ENCODE measurements at places on chromosomes 5 and 9.

- no peak for DNase-seq
These were observed 120.7 kb upstream of the RASEF start for GRCh38 chr9:83183621-83184020.

DNA sequence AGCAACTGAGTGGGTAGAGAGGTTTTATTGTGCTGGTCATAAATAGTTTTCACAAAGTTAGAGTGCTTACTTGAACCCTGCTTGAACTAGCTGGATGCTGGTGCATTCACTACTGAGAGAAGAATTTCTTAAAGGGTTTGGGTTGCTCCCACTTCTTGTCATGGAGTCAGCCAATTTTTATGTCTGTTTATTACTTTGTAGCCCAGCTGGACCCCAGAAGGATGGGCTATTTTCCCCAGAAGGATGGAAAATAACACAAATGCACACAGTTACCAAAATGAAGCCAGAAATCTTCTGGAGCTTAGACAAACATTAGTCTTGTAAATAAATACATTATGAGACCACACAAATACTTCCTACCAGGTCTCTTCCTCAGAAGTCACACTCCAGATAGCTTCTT lies 480.8 kb upstream of the TNC start:
- DNase-seq: no peak

- DNase-seq: no peak
These were observed 375.7 kb upstream of the CDH10 start for GRCh38 chr5:25020454-25020853.

GRCh38 chr5:146307796-146308195 lies 30.8 kb upstream of the POU4F3 start:
- DNase-seq: no peak

DNA sequence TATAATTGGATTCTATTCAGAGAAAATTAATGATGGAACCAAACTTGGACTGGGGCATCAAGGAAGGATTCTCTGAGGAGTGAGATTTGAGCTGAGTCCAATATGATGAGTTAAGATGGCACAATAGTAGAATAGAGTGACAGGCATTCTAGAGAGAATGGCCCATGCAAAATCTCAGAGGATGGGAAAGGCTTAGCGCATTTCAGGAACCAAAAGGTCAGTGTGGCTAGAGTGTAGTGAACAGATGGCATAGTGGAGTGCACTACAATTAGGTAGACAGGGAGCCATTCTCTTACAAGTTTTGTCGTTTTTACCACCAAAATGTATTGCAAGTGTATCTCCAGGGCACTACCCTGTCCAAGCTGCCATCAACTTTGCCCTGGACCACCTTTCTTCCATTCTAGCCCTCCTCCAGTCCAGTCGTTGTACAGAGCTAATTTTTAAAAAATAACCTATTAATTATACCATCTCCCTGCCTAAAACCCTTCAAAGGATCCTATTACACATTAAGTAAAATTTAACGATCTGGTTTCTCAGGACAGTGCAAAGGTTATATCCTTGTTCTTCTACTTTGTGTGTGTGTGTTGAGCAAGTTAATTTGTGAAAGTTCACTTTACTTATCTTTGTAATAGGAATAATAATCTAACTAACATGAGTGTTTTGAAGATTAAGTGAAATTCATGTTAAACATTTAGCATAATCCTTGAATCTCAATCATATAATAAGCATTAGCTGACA lies 211.7 kb downstream of the COMMD10 start:
- DNase-seq: no peak

- no peak for DNase-seq
These were observed 36.8 kb downstream of the PCDHGC5 start for GRCh38 chr5:141525653-141526052.

GRCh38 chr5:80076131-80077050 lies 41.2 kb downstream of the THBS4 start:
- no peak for DNase-seq

DNA sequence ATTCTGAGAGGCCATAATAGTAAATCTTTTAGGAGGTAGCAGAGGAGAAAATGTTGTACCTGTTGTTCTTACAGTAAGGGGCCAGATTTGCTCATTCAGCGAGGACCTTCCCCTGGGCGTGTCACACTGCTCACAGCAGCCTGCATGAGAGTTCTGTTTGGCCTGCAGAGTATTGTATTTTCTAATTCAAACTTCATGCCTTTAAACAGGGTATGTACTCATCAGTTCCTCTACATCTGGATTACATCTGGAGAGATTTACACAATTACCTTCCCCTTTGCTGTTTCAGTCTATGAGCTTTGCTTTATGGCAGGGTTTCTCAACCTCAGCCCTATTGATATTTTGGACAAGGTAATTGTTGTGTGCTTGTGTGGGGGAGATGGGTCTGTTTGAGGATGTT lies 170.9 kb upstream of the STK32A start:
- DNase-seq: no peak

DNA sequence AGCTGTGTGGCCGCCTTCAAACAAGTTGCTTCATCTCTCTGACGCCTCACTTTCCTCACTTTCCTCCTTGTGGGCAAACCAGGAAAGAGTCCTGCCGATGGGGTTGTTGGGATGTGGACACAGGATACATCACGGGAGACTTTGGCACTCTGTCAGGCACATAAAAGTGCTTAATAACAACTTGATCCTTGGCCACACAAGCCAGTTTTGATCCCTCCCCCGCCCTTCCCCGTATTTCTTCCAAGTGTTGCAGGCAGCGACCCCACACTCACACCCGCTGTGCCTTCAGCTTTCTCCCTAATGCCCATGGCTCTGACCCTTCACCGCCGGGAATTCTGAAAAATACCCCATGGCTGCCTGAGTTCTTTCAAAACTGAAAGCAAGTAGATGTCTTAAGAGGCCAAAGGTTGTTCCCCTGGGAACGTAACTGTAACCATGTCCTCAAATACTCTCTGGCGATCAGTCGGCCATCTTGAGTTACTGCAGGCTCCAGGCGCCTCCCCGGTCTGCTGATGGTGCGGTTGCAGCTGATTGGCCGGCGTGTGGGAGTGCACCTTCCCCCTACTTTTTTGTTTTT lies 59.8 kb downstream of the ARHGEF37 start:
- DNase-seq: peak; percentile 75

GRCh38 chr9:90956026-90956810 lies 154.6 kb downstream of the SYK start:
- no peak for DNase-seq

DNA sequence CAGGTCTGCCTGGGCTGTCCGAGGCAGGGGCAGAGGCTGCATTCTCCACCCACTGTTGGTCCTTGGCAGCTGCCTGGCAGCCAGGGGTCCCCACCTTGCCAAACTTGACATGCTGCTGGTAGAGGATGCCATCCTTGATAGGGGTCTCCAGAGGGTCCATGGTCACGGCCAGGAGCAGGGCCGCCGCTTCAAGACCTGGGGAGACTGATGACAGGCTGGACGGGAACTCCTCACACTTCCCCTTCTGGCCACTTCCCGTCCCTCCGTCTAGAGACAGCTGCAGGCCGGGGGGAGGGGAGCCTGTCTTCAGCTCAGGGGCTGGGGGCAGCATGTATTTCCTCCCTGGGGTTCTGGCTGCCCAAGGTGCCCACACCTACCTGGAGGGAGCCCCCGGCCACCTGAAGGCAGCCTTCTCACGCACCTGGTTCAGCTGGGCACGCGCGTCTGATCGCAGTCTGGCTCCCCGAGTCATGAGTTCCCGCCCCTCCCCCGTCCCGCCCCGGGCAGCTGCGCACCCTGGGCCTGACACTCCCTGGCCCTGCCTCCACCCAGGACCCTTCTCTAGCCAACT lies at the start of gene DOK3:
TSS of gene DOK3 (minus strand) at position 446 of the 571 bp plus-strand sequence. CDS start at position 160, 286 bp downstream.
- DNase-seq: no peak

GRCh38 chr9:130770679-130771442 lies 64.2 kb upstream of the ABL1 start:
- no peak for DNase-seq

DNA sequence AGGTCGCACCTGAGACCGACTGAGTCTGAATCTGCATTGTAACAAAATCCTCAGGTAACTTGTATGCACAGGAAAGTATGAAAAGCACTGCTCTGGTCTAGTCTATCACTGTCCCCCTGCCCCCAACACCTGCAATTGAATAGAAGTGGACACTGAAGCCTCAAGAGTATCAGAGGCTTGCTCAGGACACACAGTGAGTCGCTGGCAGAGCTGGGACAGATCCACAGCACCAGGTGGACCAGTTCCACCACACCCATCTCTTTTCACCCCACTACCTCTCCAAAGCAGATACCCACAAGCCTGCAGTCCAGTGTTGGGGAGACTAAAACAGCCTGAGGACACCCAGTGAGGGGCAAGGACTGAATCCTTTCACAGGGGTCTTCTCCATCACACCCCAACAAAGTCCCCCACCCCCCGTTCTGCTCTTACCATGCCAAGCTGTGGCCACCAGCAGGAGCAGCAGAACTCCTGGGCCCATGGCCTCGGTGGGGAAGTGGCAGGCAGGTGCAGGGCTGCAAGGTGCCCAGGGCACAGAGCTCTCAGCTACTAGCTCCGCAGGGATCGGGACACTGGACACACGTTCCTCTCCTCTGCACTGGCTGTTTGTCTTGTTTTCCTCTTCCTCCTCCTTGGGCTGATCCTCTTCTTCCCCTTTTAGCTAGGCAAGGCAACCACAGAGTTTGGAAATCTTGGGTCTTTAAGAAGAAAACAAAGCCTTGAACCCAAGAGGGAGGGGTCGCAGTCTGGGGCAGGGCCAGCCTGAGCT lies at the start of gene CSF1R:
TSS of gene CSF1R (minus strand) at position 605 of the 766 bp plus-strand sequence. CDS start at position 478, 127 bp downstream.
- DNase-seq: no peak

GRCh38 chr5:74966141-74967026 lies 86.0 kb downstream of the GCNT4 start:
- DNase-seq: no peak

GRCh38 chr5:172591636-172592035 lies 49.4 kb upstream of the NEURL1B start:
- DNase-seq: no peak

- no peak for DNase-seq
These were observed 44.0 kb downstream of the TNPO1 start for GRCh38 chr5:72860499-72860898.

- no peak for DNase-seq
These were observed 11.6 kb downstream of the FANCC start for GRCh38 chr9:95305770-95306492.

DNA sequence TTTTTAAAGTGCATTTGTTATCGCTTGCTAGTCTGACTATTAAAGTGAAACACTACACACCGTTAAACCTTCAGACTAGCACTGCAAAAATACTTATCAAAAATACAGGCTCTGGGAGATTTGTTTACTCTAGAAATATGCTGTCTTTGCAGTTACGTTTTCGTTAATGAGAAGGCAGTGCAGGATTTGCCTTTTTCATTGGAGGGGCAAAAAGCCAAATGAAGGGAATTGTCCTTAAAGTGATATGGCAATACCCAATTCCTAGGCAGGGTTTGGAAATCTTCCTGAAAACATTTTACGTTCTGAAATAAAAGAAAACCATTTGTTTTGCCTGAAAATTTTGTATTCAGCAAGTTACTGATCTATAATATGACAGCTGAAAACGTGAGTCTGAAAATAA lies 1800.2 kb downstream of the MAT2B start:
- no peak for DNase-seq

GRCh38 chr5:172442592-172442991 lies 11.7 kb downstream of the SH3PXD2B start:
- DNase-seq: no peak

- DNase-seq: no peak
These were observed 128.9 kb downstream of the ERCC6L2 start for GRCh38 chr9:96004379-96004778.

- peak; percentile 24 for DNase-seq
These were observed 1.4 kb downstream of the MLLT3 start for GRCh38 chr9:20620650-20621470.

- DNase-seq: no peak
These were observed 68.3 kb upstream of the ZSWIM6 start for GRCh38 chr5:61263561-61264272.

DNA sequence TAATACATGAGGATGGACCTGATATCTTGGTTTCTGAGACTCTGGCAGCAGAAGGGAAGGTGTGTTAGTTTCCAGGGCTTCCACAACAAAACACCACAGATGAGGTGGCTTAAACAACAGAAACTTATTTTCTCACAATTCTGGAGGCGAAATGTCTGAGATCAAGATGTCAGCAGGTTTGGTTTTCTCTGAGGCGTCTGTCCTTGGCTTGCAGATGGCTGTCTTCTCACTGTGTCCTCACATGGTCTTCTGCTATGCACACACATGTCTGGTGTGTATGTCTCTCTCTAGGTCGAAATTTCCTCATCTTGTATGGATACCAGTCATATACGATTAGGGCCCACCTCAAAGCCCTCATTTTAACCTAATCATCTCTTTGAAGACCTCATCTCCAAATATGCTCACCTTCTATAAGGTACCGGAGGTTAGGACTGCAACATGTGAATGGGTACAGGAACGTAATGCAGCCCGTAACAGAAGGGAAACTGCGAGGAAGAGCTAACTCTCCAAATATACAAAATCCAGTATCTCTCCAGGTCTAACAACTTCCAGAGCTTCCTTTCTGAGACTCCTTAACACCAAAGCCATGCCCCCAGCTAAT lies 139.8 kb upstream of the SMARCA2 start:
- no peak for DNase-seq

- DNase-seq: no peak
These were observed 149.4 kb upstream of the FBXL7 start for GRCh38 chr5:15350614-15351013.

- no peak for DNase-seq
These were observed 231.2 kb downstream of the CHSY3 start for GRCh38 chr5:130135506-130135905.

Data from renal pelvis (tissue), 12 donors.